ENCODE measurements at places on chromosomes 7 and 10.

- DNase-seq: no peak
Observed at GRCh38 chr7:22729180-22729825, 2.3 kb downstream of the IL6 start.

DNA sequence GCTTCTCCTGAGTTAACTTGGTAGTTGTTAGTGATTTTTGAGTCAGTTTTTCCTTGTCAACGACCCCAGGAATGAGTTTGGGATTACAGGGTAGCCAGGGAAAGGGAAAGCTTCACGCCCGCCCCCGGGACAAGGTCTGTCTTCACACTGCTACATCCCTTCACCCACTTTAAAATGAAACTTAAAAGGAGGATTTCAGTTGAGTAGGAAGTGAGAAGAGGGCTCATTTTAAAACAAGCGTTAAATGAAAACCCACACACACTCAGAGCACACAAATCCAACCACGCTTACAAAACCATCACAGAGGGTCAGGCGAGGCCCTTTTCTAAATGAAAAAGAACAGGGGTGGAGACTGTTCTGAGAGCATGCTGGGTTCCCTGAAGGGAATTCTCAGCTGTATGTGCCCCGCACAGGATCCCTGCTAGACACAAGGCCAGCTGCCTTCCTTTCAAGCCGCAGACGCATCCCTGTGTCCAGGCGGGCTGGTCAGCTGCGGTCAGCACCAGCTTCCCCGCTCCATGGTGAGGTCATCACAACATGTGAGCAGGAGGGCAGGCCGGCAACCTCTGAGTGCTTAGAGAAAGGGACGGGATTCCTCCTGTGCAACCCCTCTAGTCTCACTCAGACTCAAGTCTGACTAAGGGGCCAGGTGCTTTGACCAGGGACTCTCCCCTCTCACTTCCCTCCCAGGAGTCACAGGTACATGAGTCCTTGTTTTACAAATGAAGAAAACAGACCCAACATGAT is 111.8 kb downstream of the EGFR start:
- no peak for DNase-seq

DNA sequence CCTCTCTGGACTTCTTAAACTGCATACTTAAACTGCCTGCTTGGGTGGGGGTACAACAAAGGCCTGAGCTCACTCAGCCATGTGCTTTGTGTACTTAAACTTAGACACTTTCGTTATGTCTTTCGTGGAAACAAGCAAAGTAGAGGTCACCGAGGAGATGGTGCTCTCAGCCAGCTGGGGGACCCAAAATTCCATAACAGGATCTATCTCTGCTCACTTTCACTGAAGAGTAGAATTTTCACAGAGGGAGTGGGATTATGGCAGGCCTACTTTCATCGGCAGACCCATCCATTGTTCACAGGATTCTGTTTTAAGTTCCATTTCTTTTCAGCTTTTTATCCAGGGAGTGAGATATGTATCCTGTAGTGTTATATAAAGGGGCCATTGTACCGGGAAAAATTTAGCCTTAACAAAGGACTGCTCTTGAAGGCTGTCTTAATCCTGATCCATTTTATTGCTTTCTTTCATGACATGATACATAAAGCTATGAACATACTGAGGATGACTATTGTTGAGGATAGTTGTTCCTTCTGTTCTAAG is 370.0 kb upstream of the GHITM start:
- DNase-seq: no peak

DNA sequence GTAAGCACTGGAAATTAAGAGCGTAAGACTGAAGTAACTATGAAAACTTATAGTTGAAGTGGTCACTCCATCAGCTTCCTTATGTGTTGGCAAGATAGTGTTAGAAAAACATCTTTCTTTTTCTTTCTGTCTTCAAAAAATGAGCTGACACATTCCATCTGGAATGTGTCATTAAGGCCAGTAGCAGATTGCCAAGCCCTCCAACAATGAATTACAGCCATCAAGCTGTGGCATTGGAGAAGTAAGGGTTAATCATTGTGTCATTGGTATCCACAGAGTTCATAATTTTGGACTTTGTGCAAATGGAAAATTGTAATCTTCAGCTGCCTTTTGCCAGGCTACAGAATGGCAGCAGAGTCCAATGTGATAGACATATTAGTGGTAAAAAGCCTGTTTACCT is 926.3 kb downstream of the NRG3 start:
- DNase-seq: no peak

All from DND-41 (cell line).